HepG2 (cell line): ENCODE measurements at places on chromosomes 1 and 21. TPM values are rescaled to one million over a fixed set of nuclear protein-coding genes. Genes with fewer than 3 reads are reported as not detected.

- DNase-seq, result no peak
Measured at GRCh38 chr1:191582169-191582568, 576.1 kb upstream of the RGS18 start.

GRCh38 chr1:243944429-243945160 lies 94.6 kb upstream of the AKT3 start:
- DNase-seq, result peak; percentile 14

GRCh38 chr1:57947471-57947870 lies 523.6 kb upstream of the DAB1 start:
- DNase-seq, result no peak

DNA sequence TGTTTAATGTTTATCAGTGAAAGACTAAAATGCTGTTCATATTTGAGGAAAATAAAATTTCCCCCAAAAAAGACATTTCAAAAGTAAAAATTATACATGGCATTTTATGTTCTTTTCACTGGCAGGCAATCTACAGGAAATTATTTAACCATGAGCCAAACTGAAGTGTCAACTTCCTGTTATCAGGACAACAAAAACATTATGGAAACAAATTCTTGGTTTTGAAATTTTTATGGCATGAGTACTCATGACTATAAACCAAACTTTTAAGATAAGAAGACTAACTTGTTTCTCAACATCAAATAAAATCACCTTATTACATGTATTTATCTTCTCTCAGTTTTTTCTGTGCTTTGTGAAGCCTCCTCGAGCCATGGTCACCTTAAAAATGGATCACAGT lies 698.6 kb downstream of the LTN1 start:
- no peak for DNase-seq

The C1orf53 gene
- 4.7 and 5.8 TPM in 2 replicates for polyA plus RNA-seq

DNA sequence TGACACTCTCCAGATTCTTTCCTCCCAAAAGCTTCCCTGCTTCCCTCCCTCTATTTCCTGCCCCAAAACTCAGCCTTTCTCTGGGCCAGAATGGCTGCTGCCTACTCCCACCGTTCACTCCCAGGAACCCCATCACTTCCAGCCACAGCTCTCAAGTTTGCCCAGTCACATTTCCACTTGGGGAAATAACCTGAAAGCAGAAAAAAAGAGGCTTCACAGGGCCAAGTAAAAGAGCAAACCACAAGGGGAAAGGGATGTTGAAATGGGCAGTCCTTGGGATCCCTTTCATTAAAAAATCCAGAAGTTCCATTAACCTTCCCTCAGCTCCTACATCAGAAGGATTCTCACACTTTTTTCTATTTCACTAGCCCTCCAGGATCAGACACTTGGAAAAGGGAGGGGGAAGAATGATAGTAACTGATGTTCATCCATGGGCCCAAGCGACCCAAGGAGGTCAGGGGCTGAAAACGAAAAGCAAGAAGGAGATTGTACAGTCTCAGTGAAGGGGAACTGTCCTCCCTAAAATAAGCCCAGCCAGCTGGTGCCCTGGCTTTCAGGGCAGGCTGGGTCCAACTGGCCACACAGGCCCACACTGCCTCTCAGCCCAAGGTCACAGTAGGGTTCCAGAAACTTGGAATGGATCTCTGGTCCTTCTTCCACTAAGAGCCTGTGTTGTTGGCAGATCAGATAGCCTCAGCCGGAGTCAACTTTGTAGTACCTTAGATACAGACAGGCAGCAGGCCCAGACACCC lies 49.7 kb downstream of the DMAP1 start:
- DNase-seq, result no peak

The ERMAP gene
- 2.2 and 2.4 TPM in 2 replicates for polyA plus RNA-seq

- no peak for DNase-seq
Measured at GRCh38 chr1:23475641-23476040, 8.3 kb downstream of the ASAP3 start.

The GPA33 gene
- polyA plus RNA-seq, result not detected in 2 replicates

DNA sequence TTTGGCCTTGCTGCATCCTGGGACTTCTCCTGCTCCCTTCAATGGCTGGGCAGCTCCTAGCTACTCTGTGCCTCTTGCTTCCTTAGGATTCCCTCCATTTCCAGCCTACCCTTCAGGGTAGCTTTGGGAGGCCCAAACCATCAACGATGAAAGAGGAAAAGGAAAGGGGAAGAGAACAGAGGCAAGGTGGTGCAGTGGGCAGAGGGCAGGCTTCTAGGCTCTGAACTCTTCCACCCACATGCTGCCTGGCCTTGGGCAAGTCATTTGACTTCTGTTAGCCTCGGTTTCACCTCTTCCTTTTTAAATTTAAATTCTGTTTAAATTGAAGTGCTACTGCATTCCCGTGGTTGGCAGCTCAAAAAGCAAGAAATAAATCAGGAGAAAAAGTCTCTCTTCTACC lies 5.7 kb upstream of the PPM1J start:
- no peak for DNase-seq

The OVAAL gene
- polyA plus RNA-seq, result 0.04 and 0.08 TPM in 2 replicates

The GNAT2 gene
- 0.08 TPM in 1 of 2 replicates, not detected in the other for polyA plus RNA-seq

DNA sequence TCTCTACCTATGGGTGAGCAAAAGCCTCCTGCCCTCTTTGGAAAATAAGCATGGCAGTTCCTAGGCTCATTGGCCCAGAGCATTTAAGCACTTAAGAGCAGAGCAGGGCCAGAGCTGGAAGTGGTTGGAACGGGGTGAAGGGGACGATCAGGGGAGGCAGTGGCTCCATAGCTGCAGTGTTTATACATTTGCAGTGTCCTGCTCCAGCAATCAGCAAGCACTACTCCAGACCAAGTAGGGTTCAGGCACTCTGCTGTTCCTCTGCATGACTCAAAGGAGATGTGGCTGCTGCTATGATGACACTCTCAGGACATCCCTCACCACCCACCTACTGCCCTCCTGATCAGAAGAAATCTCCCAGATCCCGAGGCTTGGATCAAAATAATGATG lies 55.0 kb downstream of the TRABD2B start:
- DNase-seq, result no peak

- DNase-seq, result no peak
Measured at GRCh38 chr1:229344139-229344538, 1.3 kb upstream of the CCSAP start.

The NPPA gene
- not detected in 2 replicates for polyA plus RNA-seq

- DNase-seq, result no peak
Measured at GRCh38 chr1:200550367-200550766, 70.2 kb downstream of the KIF14 start.

DNA sequence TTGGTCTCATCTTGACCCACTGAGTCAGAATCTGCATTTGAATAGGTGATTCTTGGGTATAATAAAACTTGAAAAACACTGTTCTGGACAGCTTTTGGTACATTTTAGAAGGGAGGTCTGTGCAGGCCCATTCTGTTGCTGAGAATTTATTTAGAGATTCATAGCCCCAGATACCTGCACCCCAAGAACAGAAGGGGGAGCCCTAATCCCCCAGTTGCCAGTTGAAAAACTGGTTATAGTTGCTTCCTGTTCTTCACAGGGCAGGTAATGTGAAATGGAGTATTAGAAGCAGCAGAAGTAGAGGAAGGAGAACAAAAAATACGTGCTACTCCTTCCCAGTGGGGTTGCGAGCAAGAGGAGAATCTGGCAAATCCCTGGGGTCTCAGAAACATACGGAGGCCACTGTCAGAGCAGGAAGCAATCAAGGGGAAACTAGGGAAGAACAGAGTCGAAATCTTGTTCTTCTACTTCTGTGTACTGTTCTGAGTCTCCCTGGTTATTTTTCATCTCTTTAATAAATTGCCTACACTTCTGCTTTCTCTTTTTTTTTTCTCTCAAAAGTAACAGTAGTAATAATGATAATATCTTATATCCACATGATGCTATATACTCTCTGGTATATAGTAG lies 4.6 kb upstream of the CLCA2 start:
- no peak for DNase-seq

GRCh38 chr1:113793878-113794834 lies 18.1 kb downstream of the RSBN1 start:
- DNase-seq, result no peak

The CEP350 gene
- polyA plus RNA-seq, result 6.1 and 7.6 TPM in 2 replicates

The FCRL1 gene
- not detected in 2 replicates for polyA plus RNA-seq

DNA sequence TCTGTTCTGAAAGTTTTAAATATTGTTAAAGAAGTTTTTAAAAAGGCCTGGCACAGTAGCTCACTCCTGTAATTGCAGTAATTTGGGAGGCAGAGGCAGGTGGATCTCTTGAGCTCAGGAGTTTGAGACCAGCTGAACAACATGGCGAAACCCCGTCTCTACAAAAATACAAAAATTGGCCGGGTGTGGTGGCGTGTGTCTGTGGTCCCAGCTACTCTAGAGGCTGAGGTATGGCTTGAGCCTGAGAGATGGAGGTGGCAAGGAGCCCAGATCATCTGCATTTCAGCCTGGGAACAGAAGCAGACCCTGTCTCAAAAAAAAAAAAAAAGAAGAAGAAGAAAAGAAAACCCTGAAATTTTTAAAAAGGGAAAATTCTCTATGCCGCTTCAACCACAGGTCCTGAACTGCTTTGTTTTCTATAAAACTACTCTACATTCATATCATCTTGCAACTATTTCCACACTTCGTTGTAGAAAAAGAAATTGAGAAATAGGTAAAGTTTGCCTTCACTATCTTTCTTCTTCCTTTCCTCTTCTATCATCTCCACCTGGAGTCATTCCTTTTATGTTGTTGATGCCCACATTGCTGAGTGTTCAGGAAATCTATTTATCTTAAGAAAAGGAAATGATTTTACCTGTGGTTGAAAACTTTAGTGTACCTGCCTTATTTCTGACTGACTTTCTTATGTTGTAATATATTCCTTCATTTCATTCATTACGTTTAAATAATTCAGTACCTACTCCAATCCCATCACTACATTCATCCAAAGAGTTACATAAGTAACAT lies 1.7 kb downstream of the ATP6V1G3 start:
- no peak for DNase-seq

DNA sequence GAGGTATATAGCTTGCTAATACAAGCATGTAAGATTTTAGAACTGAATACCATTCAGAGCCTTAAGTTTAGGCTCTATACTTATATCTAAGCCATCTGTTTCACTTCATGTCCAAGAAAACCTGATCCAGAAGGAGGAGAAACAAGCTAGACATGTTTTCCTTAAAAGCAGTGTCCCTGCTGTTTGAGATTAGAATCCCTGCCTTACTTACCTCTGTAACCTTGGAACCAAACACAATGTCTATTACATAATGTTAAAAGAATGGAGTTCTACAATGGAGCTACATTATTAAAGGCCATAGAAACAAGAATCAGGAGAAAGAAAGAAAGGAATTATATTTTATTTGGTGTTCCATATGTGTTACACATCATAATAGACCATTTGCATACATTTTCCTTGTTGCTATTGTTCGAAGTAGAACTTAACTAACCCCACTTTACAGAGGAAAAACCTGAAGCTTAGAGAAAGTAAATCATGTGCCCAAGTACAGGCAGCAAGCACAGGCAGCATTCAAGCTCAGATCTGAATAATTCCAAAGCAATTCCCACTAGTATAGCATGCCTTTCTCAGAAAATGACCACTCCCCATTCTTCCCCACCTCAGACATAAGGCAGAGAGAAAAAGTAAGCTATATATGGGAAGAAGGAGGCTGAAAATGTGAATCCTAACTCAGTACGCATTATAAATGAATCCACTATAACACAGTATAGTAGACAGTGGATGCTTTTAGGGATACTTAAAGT lies 380.1 kb upstream of the SPAG17 start:
- DNase-seq, result no peak

The AKR7A3 gene
- polyA plus RNA-seq, result 0.58 and 1.0 TPM in 2 replicates

DNA sequence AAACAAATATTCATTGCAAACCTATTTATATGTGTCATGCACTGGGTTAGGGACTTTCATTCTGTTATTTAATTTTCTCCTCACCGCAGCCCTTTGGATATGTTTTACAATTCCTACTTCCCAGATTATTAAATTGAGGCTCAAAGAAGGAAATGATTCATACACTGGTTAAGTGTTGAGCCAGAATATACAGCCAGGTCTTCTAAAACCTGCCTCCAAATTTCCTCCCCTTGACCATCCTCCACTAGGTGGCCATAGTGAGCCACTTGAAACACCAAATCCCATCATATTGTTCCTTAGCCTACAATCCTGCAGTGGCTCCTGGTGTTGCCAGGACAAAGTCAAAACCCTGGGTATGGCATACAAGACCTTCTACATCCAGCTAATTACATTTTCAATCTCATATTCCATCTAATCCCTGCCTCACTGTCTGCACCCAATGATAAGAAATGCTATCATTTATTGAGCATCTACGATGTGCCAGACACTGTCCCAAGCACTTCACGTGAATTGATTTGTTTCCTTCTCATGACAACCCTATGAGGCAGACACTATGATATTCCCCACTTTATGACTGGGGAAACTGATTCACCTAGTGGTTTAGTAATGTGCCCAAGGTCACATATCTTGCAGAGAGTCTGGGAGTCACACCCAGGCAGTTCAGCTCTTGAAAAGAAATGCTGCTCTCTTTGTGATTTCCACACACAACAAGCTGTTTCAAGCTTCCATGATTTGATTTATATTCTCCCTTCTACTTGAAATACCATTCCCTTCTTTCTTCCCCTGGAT lies 23.6 kb upstream of the KIRREL1 start:
- DNase-seq, result peak; percentile 13

- DNase-seq, result no peak
Measured at GRCh38 chr1:201870397-201870796, 18.3 kb upstream of the SHISA4 start.

DNA sequence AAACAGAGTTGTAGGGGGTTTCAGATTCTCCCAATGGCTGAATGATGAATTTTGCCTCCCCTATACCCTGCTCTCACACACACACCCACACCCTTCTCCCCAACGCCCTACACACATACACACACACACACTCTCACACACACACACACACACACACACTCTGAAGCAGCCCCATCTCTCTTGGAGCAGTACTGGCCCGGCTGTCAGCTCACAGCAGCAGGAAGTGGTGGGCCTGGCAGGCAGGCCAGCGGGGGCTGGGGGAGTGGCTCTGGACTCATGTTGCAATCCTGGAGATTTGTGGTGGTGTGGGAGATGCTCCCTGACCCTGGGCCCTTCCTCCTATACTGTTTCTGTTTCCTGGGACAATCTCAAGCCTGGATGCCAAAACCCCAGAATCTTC lies 2.2 kb downstream of the IKBKE start:
- peak; percentile 31 for DNase-seq

DNA sequence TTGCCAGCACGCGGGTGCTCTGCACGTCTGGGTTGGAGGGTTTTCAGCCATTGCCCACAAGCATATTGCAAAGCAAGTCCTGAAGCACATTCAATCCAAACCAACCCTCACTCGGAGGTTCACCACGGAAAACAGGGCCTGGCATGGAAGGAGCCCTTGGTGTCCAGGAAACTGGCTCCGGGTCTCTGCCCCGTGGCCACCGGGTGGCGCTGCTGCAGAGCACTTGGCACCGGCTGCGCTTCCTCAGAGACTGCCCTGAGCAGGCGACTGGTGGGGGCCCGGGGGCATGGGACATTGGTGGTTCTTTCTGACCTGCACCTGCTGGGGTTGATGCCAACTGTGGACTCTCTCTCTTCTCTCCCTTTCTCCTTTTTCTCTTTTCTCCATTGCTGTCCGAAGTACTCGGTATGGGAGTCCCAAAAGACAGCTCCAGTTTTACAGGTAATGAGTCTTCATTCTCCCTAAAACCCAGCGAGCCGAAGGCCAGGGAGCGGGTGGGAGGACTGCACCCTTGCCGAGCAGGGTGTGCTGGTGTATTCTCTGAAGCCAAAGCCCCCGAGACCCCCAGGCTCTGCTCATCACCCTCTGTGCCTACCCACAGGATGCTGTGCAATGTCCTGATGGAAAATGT lies 4.1 kb upstream of the KCNAB2 start:
- DNase-seq, result no peak
